ENCODE measurements at places on chromosomes 4 and X.

DNA sequence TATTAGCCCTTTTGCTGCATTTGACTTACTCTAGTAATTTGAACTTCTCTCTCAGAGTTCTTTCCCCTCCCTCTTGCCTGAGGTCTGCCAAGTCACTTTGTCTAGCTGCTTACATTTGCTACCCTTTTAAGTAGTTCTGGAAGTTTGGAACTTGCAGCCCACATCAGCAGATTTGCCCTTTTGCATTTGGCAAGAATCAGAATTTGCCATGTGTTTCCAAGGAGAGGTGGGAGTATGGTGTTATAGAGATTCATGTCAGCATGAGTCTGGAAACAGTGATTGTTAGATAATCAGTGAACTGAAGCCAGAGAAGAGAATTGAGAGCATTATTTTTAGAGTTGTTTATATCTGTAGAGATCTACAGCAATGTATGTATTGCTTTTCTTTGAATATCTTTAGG is 52.1 kb downstream of the KLHL34 start:
- DNase-seq = no peak

GRCh38 chr4:168167714-168168284 is 75.5 kb downstream of the ANXA10 start:
- DNase-seq = no peak

DNA sequence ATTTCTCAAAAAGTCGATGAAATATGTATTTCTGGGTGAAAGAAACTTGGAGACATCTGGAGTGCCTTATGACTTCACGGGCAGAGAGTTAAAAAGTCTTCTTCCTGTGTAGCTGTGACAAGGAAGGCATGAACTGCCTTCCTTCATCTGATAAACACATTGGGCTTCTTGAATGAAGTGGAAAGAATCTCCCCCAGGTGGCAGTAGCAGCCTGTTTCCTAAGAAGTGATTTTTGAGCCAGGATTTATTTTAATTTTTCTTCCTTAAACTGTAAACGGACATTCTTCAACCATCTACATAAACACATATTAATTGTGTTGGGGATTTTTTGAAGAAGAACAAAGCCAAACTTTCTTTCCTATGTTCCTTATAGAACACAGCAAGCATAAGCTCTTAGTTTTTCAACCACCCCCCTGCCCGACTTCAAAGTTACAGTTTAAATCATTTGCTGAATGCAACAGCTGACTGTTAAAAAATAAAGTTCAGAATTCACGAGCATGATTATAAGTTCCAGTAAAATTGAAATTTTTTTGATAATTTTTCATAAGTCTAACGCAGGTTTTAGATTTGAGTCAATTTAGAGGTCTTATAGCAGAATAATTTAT is 980 bp upstream of the GIMD1 start:
- DNase-seq = peak; percentile 67

- DNase-seq = peak; percentile 26
Measured at GRCh38 chr4:24003496-24003895, 113.6 kb upstream of the PPARGC1A start.

DNA sequence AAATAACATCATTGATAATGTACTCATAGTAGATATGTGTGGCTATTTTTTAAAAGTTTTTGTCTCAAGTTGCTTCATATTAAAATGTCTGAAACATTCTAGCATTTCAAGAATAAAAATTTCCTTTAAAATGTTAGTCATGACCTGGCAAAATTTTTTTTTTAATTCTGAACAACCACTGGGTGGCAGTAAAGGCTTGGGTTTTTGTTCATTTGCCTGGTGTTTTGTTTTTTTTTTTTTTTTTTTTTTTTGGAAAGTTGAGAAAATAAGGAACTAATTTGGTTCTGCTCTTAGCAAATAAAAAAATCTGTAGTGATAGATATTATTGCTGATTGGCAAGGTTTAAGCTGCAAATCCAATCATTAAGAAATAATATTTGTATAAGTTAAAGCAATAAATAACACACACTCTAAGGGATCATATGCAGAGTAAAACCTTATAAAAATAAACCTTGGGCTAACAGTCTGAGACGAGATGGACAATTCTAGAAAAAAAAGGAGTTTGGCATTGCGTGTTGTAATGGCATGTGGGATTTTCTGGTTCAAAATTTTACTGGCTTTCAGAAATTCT is 81.4 kb downstream of the CEP44 start:
- DNase-seq = peak; percentile 46

DNA sequence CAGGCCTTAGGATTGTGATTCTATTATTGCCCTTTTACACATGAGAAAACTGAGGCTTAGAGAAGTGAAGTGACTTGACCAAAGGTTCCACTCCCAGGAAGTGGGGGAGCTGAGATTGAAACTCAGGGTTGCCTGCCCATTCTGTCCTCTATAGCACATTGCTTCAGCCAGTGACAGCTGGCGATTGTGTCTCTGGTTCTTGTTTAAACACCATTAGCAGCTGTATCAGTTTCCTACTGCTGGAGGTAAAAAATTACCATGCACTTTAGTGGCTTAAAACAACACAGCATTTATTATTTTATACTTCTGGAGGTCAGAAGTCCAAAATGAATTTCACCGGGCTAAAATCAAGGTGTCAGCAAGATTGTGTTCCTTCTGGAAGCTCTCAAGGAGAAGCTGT is 205.8 kb upstream of the MAMLD1 start:
- DNase-seq = no peak

DNA sequence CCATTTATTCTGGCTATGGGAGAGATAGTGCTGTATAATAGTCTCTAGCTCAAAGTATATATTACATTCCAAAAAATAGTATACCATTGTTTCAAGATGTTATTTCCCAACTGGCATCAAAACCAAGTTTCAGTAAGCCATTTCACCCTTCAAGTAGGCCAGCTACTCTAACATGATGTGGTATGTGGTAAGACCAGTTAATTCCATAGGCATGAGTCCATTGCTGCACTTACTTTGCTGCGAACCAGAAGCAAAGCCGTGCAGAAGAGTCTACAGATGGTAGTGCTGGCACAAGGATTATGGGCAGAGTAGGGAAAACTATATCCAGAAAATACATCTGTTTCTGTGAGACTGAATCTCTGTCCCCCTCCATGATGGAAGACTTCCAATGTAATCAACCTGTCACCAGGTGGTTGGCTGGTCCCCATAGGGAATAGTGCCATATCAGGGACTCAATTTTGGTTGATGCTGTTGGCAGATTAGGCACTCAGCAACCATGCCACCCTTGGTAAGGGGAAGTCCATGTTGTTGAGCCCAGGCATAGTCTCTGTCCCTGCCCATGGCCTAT is 49.8 kb upstream of the HSD17B10 start:
- no peak for DNase-seq

DNA sequence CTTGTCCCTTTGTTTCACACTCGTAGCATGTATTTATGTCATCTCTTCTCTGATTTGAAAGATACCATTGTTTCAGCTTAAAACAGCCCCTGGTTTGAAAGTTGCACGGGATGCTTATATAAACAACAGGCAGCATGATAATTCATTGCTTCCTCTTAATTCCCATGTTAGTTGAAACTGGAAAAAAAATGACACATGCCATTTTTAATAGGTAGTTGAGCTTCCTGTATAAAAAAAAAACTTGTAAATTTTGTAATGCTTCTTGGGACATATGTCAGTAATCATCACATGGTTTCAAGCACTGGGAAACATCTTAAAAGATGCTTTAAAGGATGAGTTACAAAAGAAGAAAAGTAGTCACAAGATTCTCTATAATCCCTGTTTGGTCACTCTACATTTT is 243.0 kb downstream of the PALLD start:
- no peak for DNase-seq

DNA sequence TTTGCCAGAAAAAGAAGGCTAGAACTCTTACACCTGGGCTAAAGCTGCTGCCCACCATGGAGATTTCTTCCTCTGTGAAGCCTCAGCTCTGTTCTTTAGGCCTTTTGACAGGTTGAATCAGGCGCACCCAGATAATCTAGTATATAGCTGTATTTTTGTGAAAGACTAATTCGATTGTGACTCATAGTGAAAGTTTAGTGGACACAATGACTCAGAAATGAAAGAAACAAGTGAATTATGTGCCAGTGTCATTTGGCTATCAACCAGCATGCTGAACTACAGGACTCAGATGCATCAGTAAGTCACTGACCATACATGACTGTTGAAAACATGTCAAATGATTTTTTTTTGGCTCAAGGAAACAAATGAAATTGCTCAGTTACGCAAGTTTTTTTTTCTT is 425.4 kb downstream of the SLITRK2 start:
- DNase-seq = no peak

- no peak for DNase-seq
Measured at GRCh38 chr4:7330811-7331681, 103.7 kb downstream of the PSAPL1 start.

GRCh38 chr4:126087101-126087500 is 772.3 kb downstream of the FAT4 start:
- DNase-seq = no peak

DNA sequence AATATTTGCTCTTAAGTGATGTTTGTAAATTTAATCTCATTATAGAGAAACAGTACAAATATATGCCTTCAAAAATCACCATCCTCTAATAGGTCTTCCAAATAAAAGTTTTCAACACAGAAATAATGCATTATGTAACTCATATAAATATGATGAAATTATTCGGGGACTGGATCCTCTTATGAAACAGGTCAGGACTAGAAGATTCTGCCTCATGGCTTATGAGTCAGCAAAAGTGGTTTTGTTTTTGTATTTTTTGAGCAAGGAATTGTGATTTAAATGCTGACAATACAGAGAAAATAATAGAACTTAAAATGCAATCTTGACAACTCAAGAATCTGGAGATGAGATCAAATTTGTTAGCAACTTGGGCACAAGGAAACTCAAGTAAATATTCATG is 179.7 kb upstream of the NDP start:
- no peak for DNase-seq

GRCh38 chr4:154082760-154083535 is 294.1 kb upstream of the SFRP2 start:
- peak; percentile 69 for DNase-seq

- no peak for DNase-seq
Measured at GRCh38 chr4:25503779-25504178, 126.7 kb downstream of the ANAPC4 start.

- DNase-seq = peak; percentile 91
Measured at GRCh38 chr4:3829956-3830773, 64.0 kb downstream of the ADRA2C start.

DNA sequence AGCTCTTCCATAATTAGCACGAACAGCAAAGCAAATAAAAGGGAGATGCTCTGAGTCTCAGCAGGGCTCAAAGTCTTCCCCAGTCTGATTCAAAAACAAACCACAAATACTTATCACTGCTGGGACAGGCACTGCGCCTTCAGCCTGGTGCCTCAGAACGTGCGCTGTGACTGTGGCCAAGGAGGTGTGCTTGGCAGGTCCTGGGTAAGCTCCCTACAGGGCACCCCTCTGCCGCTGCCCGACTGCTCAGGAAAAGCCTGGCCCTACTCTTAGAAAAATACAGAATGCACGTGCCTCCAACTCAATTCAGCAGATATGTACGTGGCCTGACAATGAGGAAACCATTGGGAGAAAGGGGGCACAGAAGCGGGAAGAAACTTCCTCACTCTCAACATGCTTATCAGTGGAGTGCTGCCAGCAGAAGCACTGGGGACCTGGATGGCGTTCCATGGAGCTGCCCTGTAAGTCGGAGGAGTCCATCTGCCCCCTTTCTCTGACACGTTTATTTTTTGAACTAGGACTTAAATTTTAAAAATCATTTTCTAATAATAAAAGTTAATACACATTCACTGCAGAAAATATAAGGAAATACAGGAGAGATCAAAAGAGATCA is 86.8 kb downstream of the GATB start:
- no peak for DNase-seq

- DNase-seq = no peak
Measured at GRCh38 chr4:120703908-120704307, 218.6 kb downstream of the PRDM5 start.

DNA sequence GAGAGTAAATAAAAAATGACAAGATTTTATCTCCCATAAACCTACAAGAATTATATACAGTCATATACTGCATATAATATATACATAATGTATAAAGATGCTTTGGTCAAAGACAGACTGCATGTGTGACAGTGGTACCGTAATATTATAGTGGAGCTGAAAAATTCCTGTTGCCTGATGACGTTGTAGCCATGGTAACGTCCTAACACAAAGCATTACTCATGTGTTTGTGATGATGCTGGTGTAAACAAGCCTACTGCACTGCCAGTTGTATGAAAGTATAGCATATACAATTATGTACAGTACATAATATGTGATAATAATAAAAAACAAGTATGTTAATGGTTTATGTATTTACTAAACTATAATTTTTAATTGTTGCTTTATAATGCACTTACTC is 245.2 kb upstream of the CENPE start:
- DNase-seq = no peak

DNA sequence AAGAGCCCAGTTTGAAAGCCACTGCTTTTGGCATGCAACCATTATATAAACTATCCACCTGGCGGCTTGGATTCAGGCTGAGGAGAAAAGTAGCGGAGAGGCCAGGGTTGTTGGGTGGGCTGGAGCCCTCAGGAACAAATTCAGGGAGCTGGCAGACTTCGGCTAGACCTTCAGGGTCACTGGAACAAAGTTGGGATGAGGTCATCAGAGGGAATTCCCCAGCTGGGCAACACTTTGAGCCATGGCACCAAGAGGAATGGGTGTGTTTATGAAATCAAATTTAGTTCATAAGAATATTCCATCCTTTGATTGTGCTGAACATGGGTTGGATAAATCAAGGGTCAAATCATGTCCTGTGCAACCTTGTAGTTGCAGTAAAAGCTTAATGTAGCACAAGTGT is 22.0 kb downstream of the MTMR1 start:
- DNase-seq = no peak

DNA sequence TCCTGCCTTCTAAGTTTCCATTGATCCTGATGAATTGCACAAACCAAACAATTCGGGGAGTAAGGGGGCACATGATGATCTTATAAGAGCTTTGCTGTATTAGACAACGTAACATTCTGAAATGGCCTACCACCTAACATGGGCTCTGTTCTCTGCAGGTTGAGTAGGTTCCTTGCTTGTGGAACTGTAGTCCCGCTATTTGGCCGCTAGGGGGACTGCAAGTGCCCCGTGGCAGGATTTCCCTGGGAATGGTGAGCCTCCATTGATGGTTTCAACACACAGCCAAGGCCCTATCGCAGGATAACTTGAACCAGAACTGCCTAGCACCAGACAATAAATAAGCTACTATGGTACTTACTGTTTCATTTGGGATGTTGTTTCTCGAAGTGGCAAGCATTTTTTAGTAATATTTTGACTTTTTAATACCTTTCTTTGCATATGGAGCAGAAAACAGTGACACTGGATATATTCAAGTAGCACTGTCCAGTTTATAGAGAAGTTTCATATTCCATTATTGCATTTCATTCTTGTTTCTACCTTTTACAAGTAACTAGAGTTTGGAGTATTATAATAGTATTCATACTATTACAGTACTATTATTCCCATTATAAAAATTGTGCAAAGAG is 11.9 kb downstream of the AR start:
- peak; percentile 32 for DNase-seq

Measured in neural progenitor cell (in vitro differentiated cells).